Cardiac fibroblast (primary cell): ENCODE measurements at places on chromosomes 4 and X.
A peak's percentile ranks its signal among the peaks of the same experiment; 100 is the strongest.

GRCh38 chrX:136933611-136934145, 53.2 kb upstream of the RBMX start:
- no peak for DNase-seq

DNA sequence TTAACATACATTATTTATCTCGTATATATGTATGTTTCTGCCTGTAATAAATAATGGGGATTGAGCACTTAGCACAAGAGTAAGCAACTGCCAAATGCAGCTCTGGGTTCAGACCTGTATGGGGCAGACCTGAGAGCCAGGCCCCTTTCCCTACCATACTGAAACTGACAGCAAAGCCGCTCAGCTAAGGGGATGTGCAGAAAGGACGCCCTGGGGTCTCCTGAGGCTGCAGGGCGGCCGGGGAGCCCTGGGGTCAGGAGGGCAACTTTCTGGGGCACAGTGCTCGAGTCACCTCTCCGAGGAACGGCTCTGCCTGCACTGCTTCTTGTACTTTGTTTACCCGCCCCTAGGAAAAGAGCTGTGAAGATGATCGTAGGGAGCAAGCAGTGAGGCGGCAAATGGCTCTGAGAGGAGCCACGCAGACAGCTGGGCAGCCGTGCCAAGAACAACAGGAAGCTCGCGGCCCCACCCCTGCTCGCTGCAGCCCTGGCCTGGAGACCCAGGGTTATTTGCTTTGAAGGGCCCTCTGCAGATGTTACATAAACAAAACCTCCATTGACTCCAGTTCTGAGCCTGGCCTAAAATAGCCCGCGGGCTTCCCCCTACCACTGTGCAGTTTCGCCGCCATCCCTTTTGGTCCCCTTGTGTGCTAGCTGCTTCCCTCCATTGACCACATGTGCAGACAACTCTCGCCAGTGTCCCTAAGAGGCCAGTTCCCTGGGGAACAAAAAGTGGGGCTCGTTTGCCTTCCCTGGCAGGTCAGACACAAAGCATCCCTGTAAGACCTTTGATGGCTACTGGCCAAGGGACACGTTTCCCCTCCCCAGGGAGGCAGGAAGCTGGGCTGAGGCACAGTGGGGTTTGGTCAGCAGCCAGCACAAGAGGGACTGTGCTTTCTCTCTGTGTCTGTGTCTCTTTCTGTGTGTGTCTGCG, 111.3 kb upstream of the LNX1 start:
- DNase-seq, result peak; percentile 92

- DNase-seq, result no peak
Observed at GRCh38 chr4:62324215-62324614, 1124.1 kb downstream of the ADGRL3 start.

GRCh38 chrX:14922437-14922836, 49.2 kb downstream of the MOSPD2 start:
- peak; percentile 53 for DNase-seq

- peak; percentile 85 for DNase-seq
Observed at GRCh38 chrX:129748305-129748704, 9.5 kb downstream of the XPNPEP2 start.

- DNase-seq, result no peak
Observed at GRCh38 chrX:19747652-19748610, 139.5 kb downstream of the SH3KBP1 start.
